GM12878 (cell line): ENCODE measurements at places on chromosomes 16 and 17. TPM values are rescaled to one million over a fixed set of nuclear protein-coding genes. Genes with fewer than 3 reads are reported as not detected.

Gene SCNN1B
- 0.49 and 0.80 TPM in 2 replicates for total RNA-seq

Gene ANKRD13B
- total RNA-seq = 14.0 and 15.0 TPM in 2 replicates

Gene METTL2A
- 21.2 and 23.1 TPM in 2 replicates for total RNA-seq

Gene LDHD
- total RNA-seq = 0.10 TPM in 1 of 2 replicates, not detected in the other

Gene MSLN
- total RNA-seq = not detected in 2 replicates

Gene KRTAP4-4
- not detected in 2 replicates for total RNA-seq

Gene DNASE1L2
- 0.93 and 1.5 TPM in 2 replicates for total RNA-seq

Gene CACNG1
- total RNA-seq = not detected in 2 replicates

Gene KRT39
- not detected in 2 replicates for total RNA-seq

GRCh38 chr17:80780381-80781198 lies 211.1 kb upstream of the CHMP6 start:
- H3K36me3 ChIP-seq = no peaks in the 10 kb centered on the region; the same call in none of the 2 replicates
- peak overlapping the region; percentile 70 for H3K27ac ChIP-seq
- DNase-seq = peak; percentile 61
- H3K4me3 ChIP-seq = peak overlapping the region; percentile 45; the same call in 1 of the 2 replicates
- H3K27me3 ChIP-seq = no peaks in the 10 kb centered on the region

- H3K27ac ChIP-seq = no peak overlapping the region
- no peak for DNase-seq
- H3K27me3 ChIP-seq = no peaks in the 10 kb centered on the region; the same call in 1 of the 2 replicates
- no peaks in the 10 kb centered on the region for H3K36me3 ChIP-seq
Measured at GRCh38 chr17:78558181-78558850, 18.9 kb downstream of the DNAH17 start.

- H3K27ac ChIP-seq = no peak overlapping the region
- H3K36me3 ChIP-seq = no peaks in the 10 kb centered on the region; the same call in 1 of the 2 replicates
- DNase-seq = no peak
- H3K27me3 ChIP-seq = no peaks in the 10 kb centered on the region
Measured at GRCh38 chr16:19188406-19188805, 20.4 kb downstream of the SYT17 start.

DNA sequence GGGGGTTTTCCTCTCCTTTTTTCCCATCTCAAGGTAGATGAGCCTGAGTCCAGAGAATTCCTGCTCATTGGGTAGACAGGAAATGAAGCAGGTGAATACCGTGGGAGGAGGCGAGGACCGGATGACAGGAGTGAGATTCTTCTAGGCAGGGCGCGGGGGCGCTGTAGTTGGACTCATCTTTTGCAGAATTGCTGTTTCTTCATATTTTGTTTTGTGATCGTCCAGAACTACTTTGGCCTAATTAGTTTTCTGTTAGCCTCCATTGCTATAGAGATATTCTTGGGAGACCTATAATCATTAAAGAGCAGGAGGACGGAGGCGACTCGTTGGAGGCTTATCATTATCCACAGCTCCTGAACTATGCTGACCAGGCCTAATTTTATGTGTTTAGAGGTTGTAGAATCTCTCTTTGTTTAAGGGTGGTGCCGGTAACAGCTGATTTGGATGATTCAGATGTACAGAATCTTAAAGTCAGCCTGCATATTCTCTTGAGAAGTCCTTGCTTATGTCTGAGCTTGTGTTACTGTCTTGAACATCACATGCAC lies 650 bp downstream of the ATP6V0A1 start:
- H3K4me3 ChIP-seq = peak overlapping the region; percentile 88
- H3K36me3 ChIP-seq = no peaks in the 10 kb centered on the region
- H3K4me1 ChIP-seq = peaks cover 16% of the 10 kb centered on the region
- no peak for DNase-seq
- peak overlapping the region; percentile 81 for H3K27ac ChIP-seq

GRCh38 chr17:49896222-49896621 lies 48.4 kb upstream of the TAC4 start:
- no peak overlapping the region for H3K4me3 ChIP-seq
- H3K4me1 ChIP-seq = no peaks in the 10 kb centered on the region
- no peak overlapping the region for H3K27ac ChIP-seq
- H3K27me3 ChIP-seq = peaks cover 8% of the 10 kb centered on the region
- no peak for DNase-seq

DNA sequence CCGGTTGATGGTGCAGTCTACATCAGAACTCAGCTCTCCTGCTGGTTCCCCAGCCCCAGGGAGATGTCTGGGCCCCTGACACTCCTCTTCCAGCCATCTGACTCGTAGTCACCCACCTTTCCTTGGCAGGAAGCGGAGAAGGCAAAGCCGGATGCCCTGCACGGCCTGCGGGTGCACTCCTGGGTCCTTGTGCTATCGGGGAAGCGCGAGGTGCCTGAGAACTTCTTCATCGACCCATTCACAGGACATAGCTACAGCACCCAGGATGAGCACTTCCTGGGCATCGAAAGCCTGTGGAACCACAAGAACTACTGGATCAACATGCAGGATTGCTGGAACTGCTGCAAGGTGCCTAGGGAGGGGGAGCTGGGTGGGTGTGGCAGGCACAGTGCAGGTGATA lies 12.7 kb downstream of the DRC7 start:
- DNase-seq = no peak
- H3K4me1 ChIP-seq = no peaks in the 10 kb centered on the region
- no peak overlapping the region for H3K4me3 ChIP-seq
- H3K27ac ChIP-seq = no peak overlapping the region
- H3K27me3 ChIP-seq = no peaks in the 10 kb centered on the region
- no peaks in the 10 kb centered on the region for H3K36me3 ChIP-seq

DNA sequence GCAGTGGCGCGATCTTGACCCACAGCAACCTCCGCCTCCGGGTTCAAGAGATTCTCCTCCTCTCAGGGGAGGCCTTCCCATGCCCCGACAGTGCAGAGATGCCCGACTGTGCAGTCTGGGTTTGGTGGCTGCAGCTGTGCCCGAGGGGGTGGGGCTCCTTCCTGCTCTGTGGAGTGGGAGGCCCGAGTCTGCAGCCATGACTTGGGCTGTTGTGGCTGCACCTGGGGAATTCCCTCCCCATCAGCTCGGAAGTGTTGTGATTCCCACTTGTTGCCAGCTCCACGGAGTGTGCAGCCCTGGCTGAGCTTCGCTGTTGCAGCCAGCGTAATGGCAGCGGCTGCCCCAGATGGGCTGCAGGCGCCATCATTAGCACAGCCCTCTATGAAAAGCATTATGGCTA lies 66.4 kb upstream of the SMIM36 start:
- peak overlapping the region; percentile 68; the same call in 1 of the 2 replicates for H3K4me3 ChIP-seq
- peaks cover 23% of the 10 kb centered on the region for H3K4me1 ChIP-seq
- no peak for DNase-seq
- no peak overlapping the region; the same call in 1 of the 2 replicates for H3K27ac ChIP-seq
- H3K27me3 ChIP-seq = no peaks in the 10 kb centered on the region

GRCh38 chr16:60485872-60486489 lies 1550.3 kb downstream of the CDH8 start:
- no peaks in the 10 kb centered on the region for H3K27me3 ChIP-seq
- H3K4me1 ChIP-seq = no peaks in the 10 kb centered on the region
- no peak overlapping the region for H3K4me3 ChIP-seq
- no peak overlapping the region for H3K27ac ChIP-seq
- no peaks in the 10 kb centered on the region for H3K36me3 ChIP-seq

GRCh38 chr17:49312722-49313121 lies 49.3 kb downstream of the ZNF652 start:
- H3K36me3 ChIP-seq = 0 out of 2 replicates have a peak, but pooled peaks cover 2% of the 10 kb centered on the region
- DNase-seq = no peak
- no peaks in the 10 kb centered on the region for H3K27me3 ChIP-seq

GRCh38 chr16:14194721-14195120 lies 123.6 kb downstream of the MRTFB start:
- no peak overlapping the region for H3K27ac ChIP-seq
- H3K36me3 ChIP-seq = no peaks in the 10 kb centered on the region
- H3K4me1 ChIP-seq = peaks cover 19% of the 10 kb centered on the region
- H3K27me3 ChIP-seq = no peaks in the 10 kb centered on the region
- H3K4me3 ChIP-seq = no peak overlapping the region

DNA sequence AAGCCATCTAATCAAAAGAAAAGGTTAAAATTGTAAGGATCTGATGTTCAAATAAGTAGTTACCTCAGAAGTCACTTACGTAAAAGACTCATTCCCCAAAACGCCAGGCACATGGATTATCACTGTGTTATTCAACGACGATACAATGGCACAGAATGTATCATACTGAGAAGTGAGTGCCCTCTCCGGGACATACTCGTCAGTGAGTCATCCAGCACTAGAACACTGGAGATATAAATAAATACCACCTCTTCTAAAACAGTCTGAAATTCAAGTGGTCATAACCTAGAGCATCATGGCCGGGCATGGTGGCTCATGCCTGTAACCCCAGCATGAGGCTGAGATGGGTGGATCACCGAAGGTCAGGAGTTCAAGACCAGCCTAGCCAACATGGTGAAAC lies 24.9 kb downstream of the USP31 start:
- H3K27me3 ChIP-seq = no peaks in the 10 kb centered on the region
- no peak overlapping the region for H3K4me3 ChIP-seq
- H3K36me3 ChIP-seq = no peaks in the 10 kb centered on the region
- H3K27ac ChIP-seq = no peak overlapping the region
- no peak for DNase-seq
- no peaks in the 10 kb centered on the region for H3K4me1 ChIP-seq

- no peak overlapping the region for H3K4me3 ChIP-seq
- peaks cover 17% of the 10 kb centered on the region for H3K4me1 ChIP-seq
- peak; percentile 76 for DNase-seq
Measured at GRCh38 chr16:12613131-12613991, 190.3 kb downstream of the CPPED1 start.

GRCh38 chr16:17224879-17225281 lies 245.9 kb downstream of the XYLT1 start:
- DNase-seq = no peak
- no peaks in the 10 kb centered on the region; the same call in 1 of the 2 replicates for H3K4me1 ChIP-seq
- no peaks in the 10 kb centered on the region for H3K36me3 ChIP-seq
- H3K27ac ChIP-seq = no peak overlapping the region

DNA sequence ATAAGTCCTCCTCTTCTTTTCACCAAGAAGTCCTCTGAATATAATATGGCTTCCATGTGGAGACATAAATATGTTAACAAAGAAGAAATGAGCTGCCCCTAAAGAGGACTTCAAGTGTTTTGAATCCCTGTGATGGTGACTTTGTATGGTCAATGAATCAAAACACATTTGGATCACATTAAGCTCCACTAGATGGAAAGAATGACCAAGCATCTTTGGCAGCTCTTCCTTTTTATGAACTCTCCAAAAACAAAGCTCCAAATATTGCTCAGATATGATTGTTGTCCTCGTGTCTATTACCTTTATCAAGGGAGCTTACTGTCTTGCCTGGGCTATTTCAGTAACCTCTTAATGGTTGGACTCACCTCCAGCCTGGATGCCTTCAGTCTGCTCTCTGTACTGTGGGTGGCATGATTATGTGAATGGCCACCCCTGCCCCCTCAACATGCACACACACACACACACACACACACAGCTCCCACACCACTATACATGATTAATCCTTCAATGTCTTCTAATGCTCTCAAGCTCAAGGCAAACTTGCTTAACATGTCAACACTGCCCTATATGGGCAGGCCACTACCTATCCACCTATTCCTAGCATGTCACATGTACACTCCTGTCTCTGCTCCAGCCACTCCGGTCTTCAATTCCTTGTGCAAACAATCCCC lies 346.6 kb upstream of the SALL1 start:
- H3K36me3 ChIP-seq = no peaks in the 10 kb centered on the region
- no peaks in the 10 kb centered on the region for H3K4me1 ChIP-seq
- DNase-seq = no peak

DNA sequence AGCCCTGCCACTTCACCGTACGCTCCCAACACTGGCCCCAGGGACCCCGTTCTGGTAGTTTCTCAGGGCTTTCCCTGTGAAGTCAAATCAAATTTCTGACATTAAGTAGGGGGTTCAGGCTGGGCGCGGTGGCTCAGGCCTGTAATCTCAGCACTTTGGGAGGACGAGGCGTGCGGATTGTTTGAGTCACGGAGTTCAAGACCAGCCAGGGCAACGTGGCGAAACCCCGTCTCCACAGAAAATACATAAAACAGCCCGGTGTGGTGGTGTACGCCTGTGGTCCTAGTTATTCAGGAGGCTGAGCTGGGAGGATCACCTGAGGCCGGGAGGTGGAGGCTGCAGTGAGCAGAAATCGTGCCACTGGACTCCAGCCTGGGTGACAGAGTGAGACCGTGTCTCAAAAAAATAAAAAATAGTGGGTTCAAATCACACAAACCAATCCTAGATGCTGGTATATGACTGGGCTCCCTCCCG lies 632 bp downstream of the CYBC1 start:
- peaks cover 10% of the 10 kb centered on the region for H3K36me3 ChIP-seq
- DNase-seq = no peak

- peaks cover 11% of the 10 kb centered on the region for H3K36me3 ChIP-seq
- H3K27ac ChIP-seq = peak overlapping the region; percentile 86
- DNase-seq = no peak
Measured at GRCh38 chr16:28951410-28951943, 740 bp downstream of the NFATC2IP start.

DNA sequence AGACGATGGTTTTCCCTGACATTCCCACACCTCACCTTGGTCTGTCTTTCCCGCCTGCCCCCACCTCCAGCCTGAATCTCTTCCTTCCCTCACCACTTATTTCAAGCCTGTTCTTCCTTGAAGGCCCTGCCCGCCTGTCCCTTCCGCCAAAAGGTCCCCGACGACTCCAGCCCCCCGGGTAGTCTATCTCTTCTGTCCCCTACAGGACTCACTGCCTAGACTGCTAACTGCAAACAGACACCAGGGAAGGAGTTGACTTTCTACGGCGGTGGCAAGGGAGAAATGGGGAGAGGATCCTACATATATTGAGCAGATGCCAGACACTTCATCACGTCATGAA lies 53.7 kb downstream of the NT5M start:
- H3K4me3 ChIP-seq = no peak overlapping the region
- no peak overlapping the region for H3K27ac ChIP-seq
- H3K36me3 ChIP-seq = no peaks in the 10 kb centered on the region
- no peaks in the 10 kb centered on the region for H3K27me3 ChIP-seq
- H3K4me1 ChIP-seq = no peaks in the 10 kb centered on the region

DNA sequence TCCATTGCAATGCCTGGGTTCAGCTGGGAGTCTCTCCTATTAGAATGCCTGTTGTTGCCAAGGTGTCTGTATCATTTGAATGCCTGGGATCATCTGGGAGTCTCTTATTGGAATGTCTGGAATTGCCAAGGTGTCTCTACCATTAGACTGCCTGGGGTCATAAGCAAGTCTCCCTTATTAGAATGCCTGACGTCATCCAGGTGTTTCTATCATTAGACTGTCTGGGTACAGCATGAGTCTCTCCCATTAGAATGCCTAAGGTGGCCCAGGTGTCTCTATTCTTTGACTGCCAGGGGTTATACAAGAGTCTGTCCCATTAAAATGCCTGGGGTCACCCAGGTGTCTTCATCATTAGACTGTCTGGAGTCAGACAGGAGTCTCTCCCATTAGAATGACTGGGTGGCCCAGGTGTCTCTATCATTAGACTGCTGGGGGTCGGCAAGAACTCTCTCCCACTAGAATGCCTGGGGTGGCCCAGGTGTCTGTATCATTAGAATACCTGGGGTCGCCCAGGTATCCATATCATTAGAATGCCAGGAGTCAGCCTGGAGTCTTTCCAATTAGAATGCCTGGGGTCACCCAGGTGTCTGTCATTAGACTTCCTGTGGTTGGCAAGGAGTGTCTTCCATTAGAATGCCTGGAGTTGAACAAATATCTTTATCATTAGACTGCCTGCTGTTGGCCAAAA lies 2274.0 kb downstream of the TP53TG3F start:
- H3K27me3 ChIP-seq = no peaks in the 10 kb centered on the region
- no peak for DNase-seq
- no peaks in the 10 kb centered on the region for H3K4me1 ChIP-seq
- H3K4me3 ChIP-seq = no peak overlapping the region
- no peaks in the 10 kb centered on the region for H3K36me3 ChIP-seq

- no peak for DNase-seq
- peaks cover 21% of the 10 kb centered on the region for H3K4me1 ChIP-seq
- no peaks in the 10 kb centered on the region for H3K27me3 ChIP-seq
- peak overlapping the region; percentile 93 for H3K27ac ChIP-seq
Measured at GRCh38 chr17:42562388-42563142, 617 bp downstream of the COASY start.
